ENCODE measurements at places on chromosomes 3 and 15.

DNA sequence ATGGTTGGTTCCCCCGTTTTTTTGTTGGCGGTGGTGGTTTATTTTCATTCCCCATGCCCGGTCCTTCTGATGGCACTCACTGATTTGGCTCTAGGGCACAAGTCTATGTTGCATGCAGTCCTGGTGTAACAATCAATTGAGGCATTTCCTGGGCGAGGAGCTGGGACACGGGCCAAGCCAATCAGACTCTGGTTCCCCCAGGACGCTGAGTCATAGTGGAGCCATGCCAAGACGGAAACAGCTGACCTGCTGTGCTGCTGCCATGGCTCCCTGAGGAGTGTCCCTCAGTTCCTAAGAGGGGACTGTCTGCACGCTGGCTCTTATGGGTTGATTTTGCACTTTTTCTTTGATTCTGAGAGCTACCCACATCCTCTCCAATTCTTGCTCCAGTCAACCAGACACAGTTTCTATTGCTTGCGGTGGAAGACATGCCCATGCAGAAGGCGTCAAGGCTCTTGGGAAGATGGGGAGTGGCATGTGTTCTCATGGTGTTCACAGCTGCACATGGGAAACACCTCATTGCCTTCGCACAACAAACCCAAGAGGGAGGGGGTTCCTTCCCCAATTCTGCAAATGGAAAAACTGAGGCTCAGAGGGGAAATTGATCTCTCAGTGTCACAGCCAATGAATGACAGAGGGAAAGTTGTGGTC, 28.3 kb upstream of the ALDH1L1 start:
- DNase-seq, result peak; percentile 24

DNA sequence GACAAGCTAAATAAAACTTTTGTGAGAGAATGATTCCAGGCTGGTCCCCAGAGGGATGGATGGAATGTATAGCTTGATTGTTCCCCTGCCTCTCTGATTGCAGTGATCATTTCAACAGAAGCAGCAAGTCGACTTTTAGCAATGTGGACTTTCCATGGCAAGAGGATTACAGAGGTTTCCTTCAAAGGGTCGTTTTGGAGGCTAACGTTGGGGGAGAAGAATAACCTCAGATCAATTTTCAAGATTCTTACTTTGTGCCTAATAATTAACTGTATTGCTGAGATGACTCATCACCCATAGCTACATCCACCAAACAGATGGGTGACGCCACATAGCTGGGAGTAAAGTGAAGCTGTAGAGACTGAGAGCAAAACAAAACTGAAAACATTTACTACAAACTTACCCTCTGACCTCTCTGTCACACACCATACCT, 79.9 kb downstream of the GTPBP8 start:
- no peak for DNase-seq

DNA sequence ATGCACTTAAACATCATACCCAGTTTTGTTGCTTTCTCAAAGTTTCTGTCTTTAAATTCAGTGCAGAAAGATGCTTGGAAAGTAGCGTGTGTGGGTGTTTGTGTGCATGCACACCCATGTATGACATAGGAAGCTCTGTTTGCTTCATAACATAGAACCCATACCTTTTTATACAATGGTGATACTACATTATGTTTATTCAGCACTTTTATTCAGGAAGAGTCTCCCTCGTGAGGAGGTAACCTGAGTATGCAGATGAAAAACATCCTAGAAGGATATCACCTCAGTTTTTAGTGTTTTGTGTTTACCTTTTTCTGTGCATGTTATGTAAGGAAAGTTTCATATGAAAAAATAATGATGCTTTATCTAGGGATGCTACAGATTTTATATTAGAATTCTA, 111.2 kb downstream of the SST start:
- DNase-seq, result no peak

DNA sequence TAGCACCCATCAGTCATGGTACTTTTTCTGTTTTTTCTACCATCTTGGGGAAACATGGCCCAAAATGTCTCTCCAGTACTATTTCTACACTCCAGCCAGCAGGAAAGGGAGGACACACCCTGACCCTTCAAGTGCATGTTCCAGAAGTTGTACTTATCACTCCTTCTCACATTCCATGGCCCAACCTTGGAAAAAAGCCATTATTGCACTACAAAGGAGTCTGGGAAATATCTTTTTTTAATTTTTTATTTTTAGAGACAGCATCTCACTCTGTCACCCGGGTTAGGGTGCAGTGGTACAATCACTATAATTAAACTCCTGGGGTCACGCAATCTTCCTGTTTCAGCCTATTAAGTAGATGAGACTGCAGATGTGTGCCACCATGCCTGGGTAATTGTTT, 100.0 kb upstream of the PPP2R3A start:
- no peak for DNase-seq

DNA sequence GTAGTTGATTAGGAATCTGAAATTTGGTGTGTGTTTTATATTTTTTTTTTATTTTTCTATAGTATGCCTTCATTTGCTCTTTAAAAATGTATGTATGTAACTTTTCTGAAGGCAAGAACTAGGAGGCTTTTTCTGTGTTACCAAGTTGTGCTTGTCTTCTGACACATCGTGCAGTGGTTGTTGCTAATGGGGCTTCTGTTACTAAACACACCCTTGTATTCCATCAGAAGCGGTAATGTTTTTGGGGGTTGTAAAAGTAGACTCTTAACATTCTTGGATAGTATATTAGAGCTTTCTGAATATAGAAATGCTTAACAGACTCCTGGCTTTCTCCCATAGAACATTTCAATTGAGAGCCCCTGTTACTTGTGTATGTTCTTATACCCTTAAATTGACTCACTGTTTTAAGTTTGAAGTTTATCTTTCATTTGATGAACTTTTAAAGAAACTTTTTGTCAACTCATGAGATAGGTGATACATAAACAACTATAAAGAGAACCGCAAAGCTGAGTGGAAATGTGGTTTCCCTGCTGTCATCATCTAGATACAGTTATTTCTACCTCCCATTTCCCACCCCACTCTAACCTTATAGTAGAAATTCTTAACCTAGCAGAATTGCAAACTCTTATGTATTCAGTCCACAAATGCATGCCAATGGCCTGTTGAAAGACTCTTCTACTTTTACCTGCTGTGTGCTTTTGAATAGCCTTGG, 2.5 kb downstream of the TIPARP start:
- DNase-seq, result no peak

DNA sequence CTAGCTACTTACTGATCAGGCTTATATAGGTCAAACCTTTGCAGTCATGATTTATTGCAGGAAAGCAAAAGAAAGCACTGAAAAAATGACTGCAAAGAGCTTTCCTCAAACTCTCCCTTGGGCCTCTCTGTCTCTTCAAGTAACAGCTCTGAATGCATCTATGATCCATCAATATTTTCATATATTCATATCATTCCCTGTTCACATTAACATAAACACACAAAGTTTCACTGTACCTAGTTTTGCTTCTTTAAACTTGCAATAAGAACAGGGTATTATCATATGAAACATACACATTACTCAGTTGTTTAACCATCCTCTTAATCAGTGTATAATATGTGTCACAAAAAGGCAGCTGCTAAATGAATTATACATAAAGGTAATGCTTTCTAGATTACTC, 107.9 kb upstream of the ARL6 start:
- no peak for DNase-seq

DNA sequence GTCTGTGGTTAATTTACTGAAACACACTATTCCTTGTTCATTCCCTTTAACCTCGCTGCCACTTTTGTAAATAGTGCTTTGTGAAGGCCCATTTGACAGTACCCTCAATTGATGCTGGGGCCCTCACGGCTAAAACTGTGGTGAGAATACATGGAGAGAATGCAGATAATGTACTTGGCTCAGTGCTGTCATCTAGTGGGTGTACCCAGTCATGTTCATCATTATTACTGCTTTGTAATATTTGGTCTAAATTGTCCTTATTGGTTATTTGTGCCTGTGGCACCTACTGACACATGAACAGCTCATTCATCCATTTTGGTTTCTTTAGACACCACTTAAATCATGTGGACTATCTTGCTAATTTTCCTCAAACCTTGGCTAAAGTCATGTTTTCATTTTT, 543.6 kb downstream of the EDEM1 start:
- no peak for DNase-seq

- DNase-seq, result no peak
Observed at GRCh38 chr3:5185093-5185673, 2.3 kb upstream of the EDEM1 start.

- DNase-seq, result no peak
Observed at GRCh38 chr3:134064081-134064480, 34.4 kb upstream of the SLCO2A1 start.

- no peak for DNase-seq
Observed at GRCh38 chr3:109081746-109082510, 36.0 kb downstream of the MORC1 start.

DNA sequence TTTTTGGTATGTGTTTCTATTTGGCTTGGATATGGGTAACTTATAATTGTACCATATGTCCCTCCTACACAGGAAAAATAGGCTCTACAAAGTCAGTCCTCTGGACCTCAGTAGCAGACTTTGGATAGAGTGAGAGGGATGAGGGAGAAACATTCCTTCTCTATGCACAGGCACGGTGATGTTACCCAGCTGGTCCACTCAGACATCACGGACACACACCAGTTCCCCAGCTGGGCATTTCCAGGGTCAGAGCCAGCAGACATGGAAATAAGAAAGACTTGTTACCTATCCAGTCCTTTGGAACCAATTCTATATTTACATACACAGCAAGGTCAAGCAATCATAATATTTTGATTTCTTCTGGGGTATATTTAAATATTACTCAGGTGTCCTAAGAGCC, 433.1 kb upstream of the KCNMB2 start:
- DNase-seq, result no peak

- no peak for DNase-seq
Observed at GRCh38 chr3:32089476-32089875, 16.9 kb upstream of the GPD1L start.
